Diencephalon (tissue), 1 donor: ENCODE measurements at places on chromosomes 13 and 19. TPM values are rescaled to one million over a fixed set of nuclear protein-coding genes. Genes with fewer than 3 reads are reported as not detected.

KIR3DL2 gene
- total RNA-seq: not detected

GJB2 gene
- 4.2 TPM for total RNA-seq

ZNF331 gene
- 20.3 TPM for total RNA-seq

SHFL gene
- total RNA-seq: 7.8 TPM

ZNF600 gene
- 1.2 TPM for total RNA-seq

GNG7 gene
- total RNA-seq: 26.8 TPM

CDX2 gene
- total RNA-seq: not detected

HRC gene
- total RNA-seq: 1.4 TPM

PRSS57 gene
- total RNA-seq: not detected

THAP8 gene
- 4.8 TPM for total RNA-seq

KBTBD7 gene
- total RNA-seq: 39.9 TPM

GNA15 gene
- total RNA-seq: 1.4 TPM

FARP1 gene
- 94.3 TPM for total RNA-seq

PBX4 gene
- 10.6 TPM for total RNA-seq

ZIC5 gene
- 8.8 TPM for total RNA-seq

TLE6 gene
- 3.9 TPM for total RNA-seq

CIC gene
- 20.8 TPM for total RNA-seq

LSM7 gene
- 84.0 TPM for total RNA-seq

FFAR1 gene
- total RNA-seq: not detected

F10 gene
- total RNA-seq: 0.69 TPM

SMIM44 gene
- total RNA-seq: not detected
